Fibroblast of gingiva (primary cell): ENCODE measurements at places on chromosomes 1 and 21.

DNA sequence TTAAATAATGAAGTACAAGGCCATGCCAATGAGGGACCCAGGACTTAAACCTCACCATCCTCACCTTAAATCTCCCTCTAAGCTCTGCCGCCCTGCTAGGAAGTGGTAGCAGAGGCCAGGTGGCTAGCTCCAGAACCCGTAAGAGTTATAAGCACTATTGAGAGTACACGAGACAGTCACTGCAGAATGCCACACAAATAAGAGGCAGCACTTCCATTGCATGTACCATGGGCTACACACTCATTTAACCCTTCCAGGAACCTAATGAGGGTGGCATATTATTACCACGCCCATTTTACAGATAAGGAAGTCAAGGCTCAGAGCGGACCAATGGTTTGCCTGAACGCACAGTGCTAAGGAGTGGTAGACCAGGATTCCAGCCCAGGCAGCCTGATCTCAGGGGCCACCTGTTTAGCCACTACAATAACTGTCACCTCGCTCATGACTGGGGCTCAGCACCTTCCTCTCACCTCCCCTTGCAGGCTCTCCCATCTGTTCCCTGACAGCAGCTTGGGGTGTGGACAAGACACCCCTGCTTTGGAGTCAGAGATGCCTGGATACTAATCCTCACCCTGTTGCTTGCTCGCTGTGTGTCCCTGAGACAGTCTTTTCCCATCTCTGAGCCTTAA lies 54.8 kb upstream of the ID3 start:
- DNase-seq: no peak

GRCh38 chr1:68051475-68051874 lies 1.0 kb upstream of the DIRAS3 start:
- peak; percentile 64 for DNase-seq

DNA sequence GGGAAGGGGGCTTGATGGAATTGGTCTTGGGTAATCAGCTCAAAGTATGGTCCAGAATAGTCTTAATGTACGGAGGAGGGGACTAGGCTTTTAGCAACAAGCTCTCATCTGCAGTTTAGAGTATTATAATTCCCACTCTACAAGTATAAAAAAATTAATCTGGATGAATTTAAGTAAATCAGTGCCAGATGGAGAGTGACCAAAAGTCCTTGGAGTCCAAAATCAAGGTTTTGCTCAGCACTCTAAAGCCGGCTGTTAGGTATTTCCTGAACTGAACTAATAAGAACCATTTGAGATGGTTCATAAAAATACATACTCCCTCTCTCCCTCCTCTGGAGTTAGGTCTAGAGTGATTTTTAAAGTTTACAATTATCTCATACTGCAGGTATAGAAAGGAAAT lies 23.7 kb downstream of the GLUL start:
- DNase-seq: no peak

DNA sequence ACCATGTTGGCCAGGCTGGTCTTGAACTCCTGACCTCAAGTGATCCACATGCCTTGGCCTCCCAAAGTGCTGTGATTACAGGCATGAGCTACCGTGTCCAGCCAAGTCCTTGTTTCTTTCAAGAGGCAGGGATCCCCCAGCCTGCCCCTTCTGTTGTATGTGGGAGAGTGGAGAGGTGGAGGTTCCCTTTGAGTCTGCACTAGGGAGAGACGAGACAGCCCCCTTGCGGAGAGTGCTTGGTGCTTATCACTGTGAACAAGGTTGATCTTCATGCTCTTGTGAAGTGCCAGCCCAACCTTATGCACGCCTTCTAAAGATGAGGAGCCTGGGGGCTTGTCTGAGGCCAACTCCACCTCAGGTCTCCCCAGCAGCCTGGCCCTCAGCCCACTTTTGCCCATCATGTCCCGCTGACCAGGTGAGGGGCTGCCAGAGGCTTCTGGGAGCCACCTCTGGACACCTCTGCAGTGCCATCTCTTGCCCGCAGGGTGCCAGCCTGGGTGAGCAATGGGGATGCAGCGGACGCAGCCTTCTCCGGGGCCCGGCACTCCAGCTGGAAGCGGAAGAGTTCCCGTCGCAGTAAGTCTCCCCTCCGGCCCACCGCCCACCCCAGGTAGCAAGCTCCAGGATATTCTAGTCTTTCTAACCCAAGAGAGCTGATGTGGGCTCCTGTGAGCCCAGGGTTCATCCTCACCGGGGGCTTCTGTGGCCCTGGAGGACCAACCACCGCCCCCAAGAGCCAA lies 62.3 kb downstream of the ARHGEF10L start:
- no peak for DNase-seq

DNA sequence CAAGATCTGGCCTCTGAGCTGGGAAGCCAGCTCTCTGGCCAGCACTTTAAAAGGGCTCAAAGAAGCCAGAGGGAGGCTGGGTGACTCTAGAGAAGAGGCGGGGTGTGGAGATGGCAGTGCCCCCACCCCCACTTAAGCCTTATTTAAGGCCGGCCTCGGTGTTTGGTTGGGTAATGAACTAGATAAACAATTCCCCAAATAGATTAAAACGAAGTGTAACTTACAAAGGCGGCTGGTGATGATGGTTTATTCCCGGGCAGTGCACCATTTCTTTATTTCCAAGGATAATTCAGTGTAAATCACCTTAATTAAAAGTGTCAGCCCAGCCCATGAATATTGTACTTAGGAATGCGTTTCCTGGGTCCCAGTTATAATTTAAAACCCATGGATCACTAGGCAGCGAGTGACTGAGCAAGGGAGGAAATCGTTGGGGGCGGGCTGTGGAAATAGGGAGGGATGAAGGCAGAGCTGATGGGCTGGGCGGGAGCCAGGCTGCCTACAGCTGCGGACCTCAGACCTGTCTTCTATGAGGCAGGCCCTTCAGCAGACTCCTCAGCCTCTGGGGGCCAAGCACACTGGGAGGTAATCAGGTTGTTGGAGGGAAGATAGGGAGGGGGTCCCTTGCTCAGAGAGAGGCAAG lies 54.9 kb downstream of the TMEM53 start:
- peak; percentile 89 for DNase-seq

DNA sequence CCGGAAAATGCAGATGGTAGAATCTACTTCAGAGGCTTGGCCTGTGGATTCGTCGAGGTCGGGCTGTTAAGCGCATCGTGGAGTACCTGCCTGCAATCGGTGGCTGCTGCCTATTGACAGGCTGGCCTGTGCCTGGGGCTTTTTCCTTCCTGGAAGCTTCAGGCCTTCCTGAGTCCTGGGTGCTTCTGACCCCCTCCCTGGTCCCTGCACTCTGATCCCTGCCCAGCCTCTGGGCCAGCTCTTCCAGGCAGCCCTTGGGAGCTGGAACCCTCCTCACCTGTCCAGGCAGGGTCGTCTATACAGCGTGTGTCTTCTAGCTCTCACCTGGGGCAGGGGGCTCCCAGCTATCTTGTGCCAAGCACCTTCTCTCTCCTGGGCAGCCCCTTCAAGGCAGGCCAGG lies 40.0 kb upstream of the TNFRSF1B start:
- no peak for DNase-seq

- DNase-seq: no peak
Measured at GRCh38 chr1:183263886-183264602, 78.0 kb downstream of the LAMC2 start.

DNA sequence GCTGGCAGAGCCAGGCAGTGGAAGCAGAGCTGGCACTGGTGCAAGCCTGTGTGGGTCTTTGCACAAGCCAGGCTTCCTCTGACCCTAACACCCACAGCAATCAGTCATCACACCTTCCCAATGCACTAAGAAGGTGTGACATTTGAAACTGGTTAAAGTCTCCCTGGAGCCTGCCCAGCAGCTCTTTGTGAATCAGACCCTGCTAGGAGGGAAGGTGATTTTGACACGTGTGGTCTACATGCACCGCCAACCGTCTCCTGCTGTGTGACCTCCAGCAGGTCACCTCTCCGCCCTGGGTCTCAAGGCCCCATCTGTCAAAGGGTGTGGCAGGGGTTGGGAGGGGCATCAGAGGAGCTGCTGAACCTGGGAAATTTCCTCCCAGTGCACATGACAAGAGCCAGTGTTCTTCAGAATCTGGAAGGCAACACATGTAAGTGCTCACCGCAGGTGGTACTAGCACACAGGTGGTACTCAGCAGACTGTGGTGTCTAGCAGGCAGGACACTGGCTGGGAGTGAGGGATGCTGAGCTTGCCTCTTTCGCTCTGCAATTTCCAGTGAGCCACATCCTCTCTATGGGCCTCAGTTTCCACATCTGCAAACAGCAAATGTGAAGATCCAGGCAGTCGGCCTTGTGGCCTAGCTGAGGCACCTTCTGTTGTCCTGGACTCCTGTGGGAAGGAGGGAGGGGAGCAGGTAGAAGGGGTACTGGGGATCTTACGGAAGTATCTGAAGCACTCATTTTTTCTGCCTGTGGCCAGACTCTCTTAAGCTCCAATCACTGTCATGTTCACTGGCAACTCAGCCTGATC lies 123.2 kb downstream of the DMRTB1 start:
- DNase-seq: no peak

DNA sequence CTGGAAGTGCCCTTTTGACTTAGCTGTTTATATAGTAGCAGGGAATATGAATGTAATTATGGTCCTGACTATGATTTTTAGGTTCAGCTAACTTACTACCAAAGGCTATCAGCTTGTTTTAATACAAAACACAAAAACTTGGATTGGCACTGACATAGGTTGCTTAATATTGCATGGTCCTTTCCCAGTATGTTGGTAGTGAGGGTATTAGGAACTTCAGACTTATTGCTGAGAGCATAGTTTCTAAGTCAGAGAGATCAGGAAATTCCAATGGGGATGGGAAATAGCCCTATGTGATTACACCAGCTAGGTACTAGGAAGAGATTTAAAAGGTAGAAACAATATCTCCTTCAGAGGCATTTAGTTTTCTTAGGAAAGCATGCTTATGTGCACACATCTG lies 7.7 kb downstream of the ARID1A start:
- peak; percentile 27 for DNase-seq

- peak; percentile 38 for DNase-seq
Measured at GRCh38 chr1:25804244-25804963, 4.4 kb downstream of the SELENON start.

DNA sequence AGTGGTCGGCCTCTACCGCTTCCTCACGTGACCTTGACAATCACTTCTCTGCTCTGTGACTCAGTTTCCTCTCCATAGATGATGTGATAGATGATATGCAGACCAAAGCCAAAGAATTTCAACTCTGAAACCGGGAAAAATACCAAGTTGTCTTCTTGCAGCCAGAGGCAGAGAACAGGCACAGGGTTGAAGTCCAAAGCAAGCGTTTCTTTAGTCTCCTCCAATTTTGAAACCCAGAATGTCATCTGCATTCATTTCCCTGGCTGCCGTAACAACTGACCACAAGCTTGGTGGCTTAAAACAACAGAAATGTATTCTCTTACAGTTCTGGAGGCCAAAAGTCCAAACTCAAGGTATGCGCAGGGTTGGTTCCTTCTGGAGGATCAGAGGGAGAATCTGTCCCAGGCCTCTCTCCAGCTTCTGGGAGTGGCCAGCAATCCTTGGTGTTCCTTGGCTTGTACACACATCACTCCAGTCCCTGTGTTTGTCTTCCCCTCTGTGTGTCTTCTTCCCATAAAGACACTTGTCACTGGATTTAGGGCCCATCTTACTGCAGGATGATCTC lies 30.3 kb upstream of the H6PD start:
- peak; percentile 41 for DNase-seq

DNA sequence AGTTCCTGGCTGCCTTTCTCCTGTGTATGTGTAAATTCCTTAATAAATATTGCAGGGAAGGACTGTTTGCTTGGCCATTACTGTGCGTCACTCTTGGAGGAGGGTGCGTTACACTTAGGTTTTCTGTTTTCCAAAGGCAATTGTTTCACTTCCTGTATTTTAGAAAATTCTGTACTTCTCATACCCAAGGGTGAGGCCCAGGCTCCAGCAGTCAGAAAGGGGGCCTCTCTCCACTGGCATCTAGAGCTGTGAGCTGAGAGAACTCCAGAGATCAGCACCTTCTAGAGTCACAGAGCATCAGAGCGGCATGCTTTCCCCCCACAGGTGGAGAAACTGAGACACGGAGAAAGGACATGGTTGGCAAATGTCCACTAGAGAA lies 27.0 kb upstream of the ZFP69B start:
- no peak for DNase-seq

DNA sequence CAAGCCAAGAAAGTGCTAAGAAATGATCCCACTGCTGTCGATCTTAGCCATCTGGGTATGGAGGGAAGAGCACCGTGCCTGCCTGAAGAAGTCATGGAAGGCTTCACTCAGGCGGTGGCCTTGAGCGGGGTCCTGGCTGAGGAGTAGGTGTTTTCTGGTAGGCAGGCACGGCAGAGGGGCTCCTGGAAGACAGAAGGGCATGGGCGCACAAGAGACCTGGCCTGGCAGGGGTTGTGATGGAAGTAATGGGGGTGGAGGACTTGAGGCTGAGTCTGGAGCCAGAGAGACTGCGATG lies 185.1 kb downstream of the KAZN start:
- no peak for DNase-seq
